ENCODE measurements at places on chromosomes 2 and 18.

- no peak for DNase-seq
These were observed 38.7 kb downstream of the INPP4A start for GRCh38 chr2:98483257-98483861.

- no peak for DNase-seq
These were observed 78.6 kb downstream of the FARSB start for GRCh38 chr2:222577341-222577740.

- DNase-seq: no peak
These were observed 25.9 kb downstream of the SDC1 start for GRCh38 chr2:20198796-20199632.

GRCh38 chr2:233124421-233125080, 64.4 kb downstream of the INPP5D start:
- no peak for DNase-seq

GRCh38 chr2:140657657-140658056, 1473.2 kb downstream of the LRP1B start:
- no peak for DNase-seq

GRCh38 chr2:181300600-181301291, 156.4 kb upstream of the ITGA4 start:
- peak; percentile 82 for DNase-seq

All from T-helper 1 cell (primary cell).